Choroid plexus epithelial cell (primary cell): ENCODE measurements at places on chromosomes 12 and 14.

- DNase-seq: no peak
Observed at GRCh38 chr12:113610698-113611097, 139.0 kb upstream of the LHX5 start.

GRCh38 chr14:58884442-58884841 is 246.7 kb downstream of the DACT1 start:
- no peak for DNase-seq

GRCh38 chr12:2283916-2284315 is 231.1 kb downstream of the CACNA1C start:
- DNase-seq: peak; percentile 65

- peak; percentile 22 for DNase-seq
Observed at GRCh38 chr12:100672075-100672592, 98.7 kb downstream of the GAS2L3 start.

GRCh38 chr14:65164068-65164824 is 61.9 kb upstream of the MAX start:
- DNase-seq: peak; percentile 75

DNA sequence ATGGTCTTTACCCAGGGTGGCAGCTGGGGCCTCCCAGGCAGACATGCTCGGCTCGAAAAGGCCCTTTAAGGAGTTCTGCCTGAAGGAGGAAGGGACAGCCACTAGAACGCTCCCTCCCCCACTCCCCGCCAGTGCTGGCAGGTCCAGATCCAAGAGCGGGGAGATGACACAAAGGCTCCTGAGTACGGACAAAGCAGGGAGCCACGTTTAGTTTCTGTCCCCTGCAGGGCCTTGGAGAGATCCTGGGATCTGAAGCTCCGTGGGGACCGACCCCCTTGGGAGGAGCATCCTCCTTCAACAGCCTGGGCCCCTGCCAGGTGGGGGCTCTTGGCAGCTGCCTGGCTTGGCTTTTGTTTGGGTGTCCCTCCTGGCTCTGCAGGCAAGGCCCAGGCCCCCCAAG is 89.7 kb downstream of the ESRRB start:
- DNase-seq: no peak

GRCh38 chr14:89927186-89927865 is 27.2 kb downstream of the EFCAB11 start:
- DNase-seq: no peak

GRCh38 chr14:72253503-72253902 is 321.3 kb downstream of the RGS6 start:
- no peak for DNase-seq

GRCh38 chr14:68133856-68134255 is 314.3 kb downstream of the RAD51B start:
- no peak for DNase-seq
